ENCODE measurements at places on chromosomes 12 and 14.

DNA sequence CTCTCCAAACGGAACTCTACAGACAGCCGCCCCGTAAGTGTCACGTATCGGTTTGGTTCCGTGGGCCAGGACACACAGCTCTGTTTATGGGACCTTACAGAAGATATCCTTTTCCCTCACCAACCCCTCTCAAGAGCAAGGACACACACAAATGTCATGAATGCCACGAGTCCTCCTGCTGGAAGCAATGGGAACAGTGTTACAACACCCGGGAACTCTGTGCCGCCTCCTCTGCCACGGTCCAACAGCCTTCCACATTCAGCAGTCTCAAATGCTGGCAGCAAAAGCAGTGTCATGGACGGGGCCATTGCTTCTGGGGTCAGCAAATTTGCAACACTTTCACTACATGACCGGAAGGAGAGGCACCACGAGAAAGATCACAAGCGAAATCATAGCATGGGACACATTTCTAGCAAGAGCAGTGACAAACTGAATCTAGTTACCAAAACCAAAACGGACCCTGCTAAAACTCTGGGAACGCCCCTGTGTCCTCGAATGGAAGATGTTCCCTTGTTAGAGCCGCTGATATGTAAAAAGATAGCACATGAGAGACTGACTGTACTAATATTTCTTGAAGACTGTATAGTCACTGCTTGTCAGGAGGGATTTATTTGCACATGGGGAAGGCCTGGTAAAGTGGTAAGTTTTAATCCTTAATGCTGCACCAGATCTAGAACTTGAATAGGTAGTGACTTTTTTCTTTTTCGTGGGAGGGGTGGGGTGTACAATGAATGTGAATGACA is 69.7 kb downstream of the WDR20 start:
- no peak for DNase-seq

DNA sequence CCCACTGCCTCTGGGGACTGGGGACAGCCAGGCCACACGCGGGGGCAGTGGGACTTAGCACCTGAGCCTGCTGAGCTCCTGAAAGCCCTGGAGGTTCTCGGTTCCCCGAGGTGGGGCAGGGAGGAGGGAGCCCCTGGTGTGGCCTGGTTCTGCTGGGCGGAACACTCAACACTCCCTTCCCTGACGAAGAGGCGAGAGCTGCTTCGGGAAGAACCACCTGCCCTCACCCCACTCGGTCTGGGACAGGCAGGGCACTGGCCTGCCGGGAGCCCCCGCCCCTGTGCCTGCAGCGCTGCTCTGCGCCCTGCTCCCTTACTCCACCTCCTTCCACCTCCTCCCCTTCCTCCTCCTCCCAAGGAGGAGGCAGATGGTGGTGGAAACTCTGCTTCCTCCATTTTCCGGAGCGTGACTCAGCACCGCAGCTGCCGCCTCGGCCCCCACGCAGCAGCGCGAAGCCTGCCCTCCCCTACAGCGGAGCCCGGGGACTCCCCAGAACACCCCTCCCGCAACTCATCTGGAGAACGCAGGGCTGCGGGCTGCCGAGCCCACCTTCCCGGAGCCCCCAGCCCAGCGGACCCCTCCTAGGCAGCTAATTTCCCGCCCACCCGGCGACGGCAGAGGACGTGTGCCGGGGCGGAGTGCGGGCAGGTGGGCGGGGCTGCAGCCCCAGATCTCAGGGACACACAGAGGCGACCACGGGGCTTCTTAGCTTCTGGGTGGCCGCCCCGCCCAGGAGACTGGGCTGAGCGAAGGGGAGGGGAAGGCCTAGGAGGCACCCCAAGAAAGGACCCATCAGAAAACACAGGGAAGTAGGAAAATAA is 11.7 kb upstream of the INF2 start:
- DNase-seq: peak; percentile 75

DNA sequence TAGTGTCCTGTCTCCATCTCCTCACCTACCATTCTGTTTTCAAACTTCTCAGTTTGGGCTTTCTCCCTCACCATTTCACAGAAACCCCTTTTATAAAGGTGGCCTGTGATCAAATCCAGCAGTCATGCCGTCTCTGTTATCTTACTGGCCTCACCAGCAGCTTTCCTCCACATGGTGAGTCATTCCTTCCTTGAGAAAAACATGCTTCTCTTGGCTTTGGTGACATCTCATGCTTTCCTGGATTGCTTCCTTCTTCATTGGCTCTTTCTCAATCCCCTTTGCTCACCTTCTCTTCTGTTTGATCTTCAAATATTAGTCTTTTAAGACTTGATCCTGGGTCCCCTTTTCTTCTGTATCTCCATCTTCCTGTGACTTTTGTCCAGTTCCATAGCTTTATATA is 164.9 kb downstream of the ANO4 start:
- no peak for DNase-seq

DNA sequence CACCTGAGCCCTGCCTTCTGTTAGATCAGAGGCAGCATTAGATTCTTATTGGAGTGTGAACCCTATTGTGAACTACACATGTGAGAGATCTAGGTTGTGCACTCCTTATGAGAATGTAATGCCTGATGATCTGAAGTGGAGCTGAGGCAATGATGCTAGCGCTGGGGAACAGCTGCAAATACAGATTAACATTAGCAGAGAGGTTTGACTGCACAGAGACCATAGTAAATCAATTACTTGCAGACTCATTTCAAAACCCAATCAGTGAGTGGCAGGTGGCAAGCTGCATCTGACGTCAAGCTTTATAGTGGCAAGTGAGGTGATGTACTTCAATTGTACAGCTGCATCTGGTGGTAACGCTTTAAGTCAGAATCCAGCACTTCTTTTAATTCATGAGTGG is 141.6 kb downstream of the GPHN start:
- DNase-seq: no peak

GRCh38 chr12:46744283-46744682 is 81.5 kb downstream of the SLC38A4 start:
- no peak for DNase-seq

DNA sequence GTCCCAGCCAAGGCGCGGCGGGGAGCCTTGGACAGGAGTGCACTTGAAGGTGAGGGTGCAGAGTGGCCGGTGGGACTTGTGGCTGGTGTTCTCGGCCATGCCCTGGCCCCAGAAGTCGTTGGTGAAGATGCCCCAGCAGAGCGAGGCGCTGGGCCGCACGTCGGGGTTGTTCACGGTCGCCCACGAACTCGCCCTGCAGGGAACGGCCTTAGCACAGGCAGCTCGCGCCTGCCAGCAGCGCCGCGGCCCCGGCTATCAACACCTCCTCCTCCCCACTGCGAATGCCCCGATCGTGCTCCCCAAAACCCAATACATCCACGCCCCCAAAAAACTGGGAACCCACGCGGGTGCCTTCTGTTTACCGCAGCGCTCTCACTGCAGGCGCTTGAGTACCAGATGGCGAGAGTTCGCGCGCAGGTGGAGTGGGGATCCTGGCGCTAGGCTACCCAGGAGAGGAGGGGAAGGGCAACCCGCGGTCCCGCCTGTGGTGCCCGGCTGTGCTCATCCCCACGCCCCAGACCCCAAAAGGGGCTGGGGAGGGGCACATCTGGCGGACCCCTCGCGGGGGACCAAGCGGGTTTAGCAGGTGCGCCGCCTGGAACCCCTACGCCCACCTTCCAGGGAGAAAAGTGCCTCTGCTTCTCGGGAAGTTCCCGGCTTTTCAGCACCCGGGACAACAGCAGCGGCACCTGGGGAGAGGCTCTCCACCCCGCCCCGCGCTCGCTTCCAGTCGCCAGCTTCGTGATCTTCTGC is 386.3 kb upstream of the TMTC1 start:
- no peak for DNase-seq

DNA sequence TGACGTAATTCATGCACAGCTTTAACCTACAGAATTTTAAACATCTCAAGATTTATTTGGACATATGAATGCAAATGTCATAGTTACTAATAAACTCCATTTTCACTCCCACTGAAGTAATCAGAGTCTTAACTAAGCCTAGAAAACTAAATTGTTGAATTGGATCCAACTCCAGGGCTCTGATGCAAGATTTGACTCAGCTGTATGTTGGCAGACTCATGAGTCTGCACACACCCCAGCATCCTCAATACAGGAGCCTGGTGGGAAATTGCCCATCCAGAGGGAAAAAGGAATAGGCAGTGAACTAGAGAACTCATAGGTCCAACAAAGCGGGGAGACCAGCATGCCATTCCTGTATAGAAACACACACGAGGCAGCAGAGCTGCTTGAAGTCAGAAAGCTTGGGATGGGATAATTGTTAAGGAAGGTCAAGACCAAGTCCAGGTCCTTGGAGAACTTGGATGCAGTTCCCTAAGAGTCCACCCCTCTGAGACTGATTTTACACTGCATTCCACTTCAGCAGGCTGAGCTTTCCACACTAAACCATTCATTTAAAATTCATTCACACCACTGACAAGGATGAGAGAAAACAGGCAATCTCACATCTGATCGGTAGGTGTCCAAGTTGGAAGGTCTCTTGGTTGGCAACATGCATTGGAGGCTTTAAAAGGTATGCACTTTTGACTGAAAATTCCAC is 14.4 kb downstream of the TMTC1 start:
- DNase-seq: no peak

DNA sequence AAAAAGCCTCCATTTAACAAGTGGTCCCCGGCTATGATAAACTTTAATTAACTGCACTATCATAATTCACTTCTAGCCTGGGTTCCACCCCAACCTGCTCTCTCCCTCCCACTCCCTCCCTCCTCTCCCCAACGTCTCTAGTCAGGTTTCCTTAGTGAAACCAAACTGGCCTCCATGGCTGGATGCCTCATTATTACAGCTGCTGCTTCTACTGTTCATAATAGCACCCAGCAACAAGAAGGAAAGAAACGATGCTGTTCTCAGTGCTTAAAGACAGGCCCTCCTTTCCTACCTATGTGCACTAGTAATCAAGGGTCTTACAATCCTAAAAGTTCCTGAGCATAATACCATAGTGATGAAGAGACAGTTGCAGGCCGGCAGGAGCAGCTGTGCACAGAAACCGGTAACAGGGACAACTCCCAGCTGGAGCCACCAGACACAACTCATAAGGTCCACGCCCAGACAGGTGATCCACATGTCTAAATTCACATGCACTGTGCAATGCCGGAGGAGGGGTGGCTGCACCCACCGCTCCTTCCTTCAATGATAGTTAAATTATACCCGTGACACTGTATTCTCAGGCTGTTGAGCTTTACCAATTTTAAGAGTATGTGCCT is 6.2 kb downstream of the IRF2BPL start:
- DNase-seq: no peak

- no peak for DNase-seq
Observed at GRCh38 chr14:21653331-21653885, at the start of gene OR4E2. Gene OR4E2 (plus strand): TSS chr14:21653835. CDS start chr14:21665083, 11,248 bp downstream.

- no peak for DNase-seq
Observed at GRCh38 chr12:8813572-8814357, 8.7 kb upstream of the A2ML1 start.

DNA sequence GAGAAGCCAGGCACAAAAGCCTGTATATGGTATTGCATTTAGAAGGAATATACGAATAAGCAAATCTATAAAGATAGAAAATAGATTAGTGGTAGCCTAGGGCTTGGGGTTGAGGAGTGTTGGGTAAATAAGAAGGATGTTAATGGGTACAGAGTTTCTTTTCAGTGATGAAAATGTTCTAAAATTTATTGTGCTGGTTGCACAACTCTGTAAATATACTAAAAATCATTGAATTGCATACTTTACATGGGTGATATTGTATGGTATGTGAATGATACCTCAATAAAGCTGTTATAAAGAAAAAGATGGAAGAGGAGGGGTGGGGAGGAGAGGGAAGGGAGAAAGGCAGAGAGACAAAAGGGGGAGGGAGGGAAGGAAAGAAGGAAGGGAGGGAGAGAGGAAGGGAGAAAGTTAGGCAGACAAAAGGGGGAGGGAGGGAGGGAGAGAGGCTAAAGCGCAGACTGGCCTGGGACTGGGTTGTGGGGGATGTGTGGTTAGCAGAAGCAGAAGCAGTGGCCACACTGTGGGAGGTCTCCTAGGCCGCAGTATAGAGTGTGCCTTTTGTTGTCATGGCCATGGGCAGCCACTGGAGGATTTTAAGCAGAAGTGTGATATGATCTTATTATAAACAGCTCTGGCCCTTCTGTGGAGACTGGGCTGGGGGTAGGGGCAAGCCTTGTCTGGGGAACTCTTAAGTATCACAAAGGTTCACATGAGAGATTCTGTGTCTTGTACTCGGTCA is 73.6 kb upstream of the ELK3 start:
- DNase-seq: no peak

DNA sequence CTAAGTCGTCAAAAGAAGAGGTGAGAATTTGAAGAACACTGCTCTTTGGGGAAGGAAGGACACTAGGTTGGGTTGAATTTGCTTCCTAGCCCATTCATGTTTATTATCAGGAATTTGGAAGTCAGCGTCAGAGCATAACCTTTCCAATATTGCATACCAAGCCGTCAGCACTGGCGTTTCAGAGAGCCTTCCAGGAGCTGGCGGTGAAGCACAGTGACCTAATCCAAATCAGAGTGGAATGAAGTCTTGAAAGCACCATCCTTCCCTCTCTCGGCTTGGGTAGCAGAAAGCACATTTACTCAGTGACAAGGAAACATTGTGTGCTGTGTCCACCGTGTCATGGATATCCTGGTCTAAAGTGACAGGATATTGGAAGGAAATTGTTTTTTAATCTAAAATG is 240.3 kb upstream of the PELI2 start:
- no peak for DNase-seq

- no peak for DNase-seq
Observed at GRCh38 chr14:37668646-37669045, 73.2 kb downstream of the TTC6 start.

GRCh38 chr12:95986635-95987570 is 9.2 kb downstream of the HAL start:
- DNase-seq: no peak

- DNase-seq: no peak
Observed at GRCh38 chr12:121781998-121782979, 11.2 kb downstream of the RHOF start.

- DNase-seq: no peak
Observed at GRCh38 chr14:61091657-61092273, 110.7 kb downstream of the SLC38A6 start.

DNA sequence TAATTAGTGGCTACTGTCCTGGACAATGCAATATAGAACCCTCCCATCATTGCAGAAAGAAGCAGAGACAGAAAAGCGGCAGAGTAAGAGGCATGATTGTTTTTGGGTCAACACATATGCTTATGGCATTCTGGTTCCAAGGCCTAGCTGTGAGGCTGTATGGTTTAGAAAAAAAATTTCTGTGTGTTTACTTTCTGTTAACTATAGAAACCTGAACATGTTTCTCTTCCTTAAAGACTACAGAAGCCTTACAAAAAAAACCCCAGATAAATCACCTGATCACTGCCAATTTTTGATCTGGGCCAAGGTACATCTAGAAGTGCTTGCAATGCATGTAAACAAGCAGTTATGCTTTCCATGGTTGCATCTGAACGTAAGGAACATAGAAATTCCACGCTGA is 100.0 kb upstream of the HECTD1 start:
- no peak for DNase-seq

GRCh38 chr12:121709478-121709961 is 3.0 kb upstream of the TMEM120B start:
- peak; percentile 55 for DNase-seq

Data from Caco-2 (cell line).